Activated CD4-positive, alpha-beta T cell treated with anti-CD3 and anti-CD28 coated beads for 48 hours (primary cell): ENCODE measurements at places on chromosomes 7 and 10.

DNA sequence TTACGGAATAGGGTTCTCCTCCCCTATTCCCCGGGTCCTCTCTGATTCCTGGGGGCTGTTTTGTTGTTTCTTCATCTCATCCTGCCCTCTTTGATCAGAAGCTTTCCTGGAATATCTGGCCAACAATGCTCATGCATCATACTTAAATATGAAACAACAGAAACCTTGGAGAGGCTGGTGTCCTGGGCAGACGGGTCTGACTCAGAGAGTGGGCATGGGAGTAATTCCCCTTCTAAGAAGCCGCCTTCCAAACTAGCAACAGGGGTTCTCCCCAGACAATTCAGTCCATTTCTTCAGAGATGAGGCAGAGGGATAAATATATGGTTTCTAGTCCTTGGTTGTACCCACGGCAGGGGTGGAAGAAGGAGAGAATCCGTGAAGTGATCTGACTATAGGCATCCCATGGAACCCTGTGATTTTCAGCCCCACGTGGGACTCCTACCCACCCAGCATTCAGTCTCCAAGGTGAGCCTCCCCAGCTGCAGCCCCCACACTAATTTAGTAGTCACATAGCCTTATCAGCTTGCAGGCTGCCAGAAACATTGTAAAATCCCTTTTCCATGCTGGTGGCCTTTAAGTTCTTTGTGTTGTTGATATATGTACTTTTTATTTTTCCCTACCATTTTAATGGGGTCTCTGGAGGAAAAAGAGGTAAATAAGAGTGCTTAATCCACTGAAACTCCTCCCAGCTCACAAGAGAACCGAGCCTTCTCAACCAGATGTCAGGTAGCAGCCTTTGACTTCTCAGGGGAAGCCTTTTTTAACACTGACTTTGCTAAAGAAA, 119.2 kb downstream of the SFMBT2 start:
- no peak for DNase-seq

GRCh38 chr10:93235686-93236085, 162.0 kb downstream of the CYP26A1 start:
- no peak for DNase-seq

- no peak for DNase-seq
These were observed 32.6 kb upstream of the NCAPG2 start for GRCh38 chr7:158737064-158737695.

- DNase-seq = no peak
These were observed 89.4 kb downstream of the DGKI start for GRCh38 chr7:137757146-137757925.

DNA sequence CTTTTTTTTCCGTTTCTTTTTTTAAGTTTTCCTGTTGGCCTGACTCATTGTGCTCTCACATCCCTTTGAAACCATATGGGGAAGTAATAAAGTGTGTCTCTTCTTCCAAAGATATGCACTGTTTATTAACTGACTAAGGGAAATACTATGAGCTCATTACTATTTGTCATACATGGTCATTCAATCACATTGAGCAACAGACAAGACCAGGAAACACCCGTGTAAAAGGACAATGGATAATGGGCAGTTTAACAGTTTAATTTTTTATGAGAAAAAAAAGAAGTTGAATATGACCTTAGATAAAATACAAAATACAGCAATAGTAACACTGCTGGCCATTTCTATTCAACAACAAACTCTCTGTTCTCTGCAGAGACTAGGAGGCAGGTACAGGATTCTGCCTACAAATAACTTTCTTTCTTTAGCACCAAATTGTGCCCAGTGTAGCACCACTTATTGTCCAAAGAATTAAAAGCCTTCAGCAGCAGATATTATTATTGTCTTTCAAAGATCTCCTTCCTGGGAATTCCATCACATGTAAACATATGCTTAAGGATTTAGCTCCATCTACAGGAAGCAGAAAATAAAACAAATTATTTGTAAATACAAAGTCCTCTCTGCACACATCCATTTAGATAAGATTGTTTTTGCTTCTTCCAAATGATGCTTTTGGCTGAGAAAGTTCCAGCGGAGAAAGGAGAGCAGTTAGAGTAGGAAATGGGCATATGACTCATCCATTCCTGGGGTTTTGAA, 55.0 kb upstream of the AKR1E2 start:
- no peak for DNase-seq

- DNase-seq = no peak
These were observed 12.9 kb upstream of the KCP start for GRCh38 chr7:128923411-128923800.

GRCh38 chr10:68897336-68897741, 3.8 kb upstream of the DDX50 start:
- peak; percentile 44 for DNase-seq

DNA sequence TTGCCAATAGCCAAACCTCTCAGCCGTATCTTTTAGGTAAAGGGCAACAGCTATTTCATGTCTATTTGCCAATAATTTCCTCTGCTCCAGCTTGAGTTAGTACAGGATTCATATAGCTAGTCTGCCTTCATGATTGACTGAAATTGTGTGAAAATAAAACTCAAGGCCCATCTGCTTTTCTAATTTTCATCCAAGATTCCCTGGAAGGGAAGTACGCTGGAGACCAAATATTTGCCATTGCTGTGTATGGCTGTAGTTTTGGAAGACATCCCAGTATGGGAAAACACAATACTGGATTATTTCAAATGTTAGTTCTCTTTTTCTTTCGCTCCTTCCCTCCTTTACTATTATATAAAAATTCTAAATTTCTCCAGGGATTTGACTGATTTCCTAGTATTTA, 652.4 kb downstream of the CNTNAP2 start:
- DNase-seq = no peak

DNA sequence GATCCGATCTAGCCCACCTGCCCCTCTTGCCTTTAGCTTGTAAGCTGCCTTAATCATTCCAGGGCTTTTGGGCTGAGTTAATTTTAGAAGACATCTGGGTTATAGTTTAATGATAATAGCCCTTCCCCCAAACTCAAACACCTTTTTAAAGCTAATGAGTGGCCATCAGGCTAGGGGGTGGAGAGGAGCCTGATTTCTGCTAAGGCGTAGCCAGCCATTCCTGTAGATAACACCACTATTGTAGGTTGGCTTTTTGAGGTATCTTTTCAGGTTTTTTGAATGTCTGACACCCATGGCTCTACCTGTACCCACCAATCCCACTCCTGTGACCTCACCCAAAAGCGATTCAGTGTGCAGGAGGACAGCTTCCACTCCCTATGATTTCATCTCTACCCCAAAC, 7.6 kb upstream of the SYPL1 start:
- DNase-seq = no peak

- DNase-seq = no peak
These were observed 116.1 kb upstream of the CDCA7L start for GRCh38 chr7:22061775-22062174.

- no peak for DNase-seq
These were observed 662.7 kb upstream of the POT1 start for GRCh38 chr7:125592331-125592730.

GRCh38 chr10:13100349-13101294, 659 bp downstream of the OPTN start:
- DNase-seq = peak; percentile 34

- DNase-seq = no peak
These were observed 268.5 kb downstream of the RPS24 start for GRCh38 chr10:78301891-78302738.

GRCh38 chr10:121199081-121199480, 347.9 kb downstream of the WDR11 start:
- DNase-seq = no peak

GRCh38 chr7:27158436-27159265, 2.2 kb upstream of the HOXA7 start:
- no peak for DNase-seq

- no peak for DNase-seq
These were observed 146.5 kb downstream of the TMEM178B start for GRCh38 chr7:141220263-141220880.

GRCh38 chr7:2523941-2524807, 4.6 kb downstream of the LFNG start:
- DNase-seq = no peak

GRCh38 chr10:69904533-69904932, 102.8 kb downstream of the COL13A1 start:
- DNase-seq = no peak

DNA sequence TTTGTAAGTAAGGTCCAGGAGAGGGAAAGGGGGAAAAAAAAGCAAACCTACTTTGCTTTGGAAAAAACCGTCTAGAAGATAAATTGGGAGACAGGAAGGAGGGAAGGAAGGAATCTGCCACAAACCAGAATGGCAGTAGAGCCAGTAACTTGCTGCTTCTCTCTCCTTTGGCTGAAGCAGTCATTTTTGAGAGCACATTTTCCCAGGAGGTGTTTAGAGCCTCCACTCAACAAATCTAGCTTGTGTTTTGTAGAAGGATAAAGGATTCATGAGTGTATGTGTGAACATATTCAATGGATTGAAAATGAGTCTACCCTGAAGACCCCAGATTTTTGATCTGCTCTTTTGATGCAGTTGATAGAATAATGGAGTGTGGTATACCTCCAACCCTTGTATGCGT, 2.6 kb downstream of the NRG3 start:
- no peak for DNase-seq

DNA sequence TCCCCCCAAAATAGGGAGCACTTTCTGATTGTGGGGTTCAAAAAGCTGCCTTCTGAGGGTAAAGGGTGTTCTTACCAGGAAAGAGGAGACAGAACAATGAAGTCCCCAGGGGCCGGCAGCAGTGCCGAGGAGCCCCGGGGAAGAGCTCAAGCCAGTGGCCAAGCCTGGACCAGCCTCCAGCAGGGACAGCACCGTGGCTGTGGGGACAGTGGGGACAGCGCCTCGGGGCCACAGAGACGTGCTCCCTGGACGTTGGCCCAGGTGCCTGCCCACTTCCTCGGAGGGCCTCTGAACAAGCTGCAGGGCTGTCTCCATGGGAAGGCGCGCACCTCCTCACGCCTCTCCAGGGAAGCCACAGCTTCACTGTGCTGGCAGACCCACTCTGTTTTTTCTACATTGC, 312.6 kb downstream of the PTPRN2 start:
- no peak for DNase-seq

- DNase-seq = no peak
These were observed 51.7 kb upstream of the NEBL start for GRCh38 chr10:20948686-20949327.

- DNase-seq = peak; percentile 9
These were observed 17.0 kb downstream of the PNLIPRP3 start for GRCh38 chr10:116444527-116445142.

GRCh38 chr7:543501-544337, 24.1 kb upstream of the PDGFA start:
- DNase-seq = no peak

DNA sequence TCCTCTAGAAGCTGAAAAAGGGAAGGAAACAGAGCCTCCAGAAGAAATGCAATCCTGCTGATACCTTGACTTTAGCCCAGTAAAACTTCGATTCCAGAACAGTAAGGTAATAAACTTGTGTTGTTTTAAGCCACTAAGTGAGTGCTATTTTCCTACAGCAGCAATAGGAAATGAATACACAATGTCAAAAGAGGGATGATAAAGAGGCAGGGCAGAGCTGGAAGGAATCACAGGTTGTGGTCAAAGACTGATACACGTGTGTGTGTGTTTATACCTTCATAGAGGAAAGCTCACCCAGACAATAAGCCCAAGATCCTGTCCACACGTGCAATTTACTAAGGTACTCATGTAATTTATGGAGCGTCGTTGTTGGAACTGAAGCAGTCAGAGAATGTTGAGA, 9.5 kb downstream of the ABCB1 start:
- no peak for DNase-seq

DNA sequence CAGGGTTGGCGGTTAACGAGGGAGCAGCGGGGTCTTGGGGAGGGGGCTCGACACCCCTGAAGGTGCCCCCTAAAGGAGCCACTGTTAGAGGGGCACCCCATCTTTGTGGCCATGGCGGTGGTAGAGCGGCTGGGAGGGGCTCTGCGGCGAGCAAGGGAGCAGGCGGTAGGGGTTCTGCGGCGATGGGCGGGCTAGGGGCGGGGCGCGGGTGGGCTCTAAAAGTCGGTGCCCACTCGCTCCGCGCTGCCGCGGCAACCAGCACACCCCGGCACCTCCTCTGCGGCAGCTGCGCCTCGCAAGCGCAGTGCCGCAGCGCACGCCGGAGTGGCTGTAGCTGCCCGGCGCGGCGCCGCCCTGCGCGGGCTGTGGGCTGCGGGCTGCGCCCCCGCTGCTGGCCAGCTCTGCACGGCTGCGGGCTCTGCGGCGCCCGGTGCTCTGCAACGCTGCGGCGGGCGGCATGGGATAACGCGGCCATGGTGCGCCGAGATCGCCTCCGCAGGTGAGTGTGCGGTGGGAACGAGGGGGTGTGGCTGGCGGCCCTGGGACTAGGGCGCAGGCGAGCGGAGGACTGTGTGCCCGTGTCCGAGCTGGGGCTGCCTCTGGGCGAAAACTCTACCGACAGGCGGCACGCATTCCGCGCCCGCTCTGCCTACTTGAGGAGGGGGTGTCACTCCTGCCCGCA, at the start of gene MEST:
MEST (plus strand) TSS at position 245 of the 682 bp plus-strand sequence; CDS start at position 474, 229 bp downstream.
- DNase-seq = no peak

- DNase-seq = no peak
These were observed 268.0 kb downstream of the ANKRD7 start for GRCh38 chr7:118492466-118492865.

- no peak for DNase-seq
These were observed 4.9 kb upstream of the GRID2IP start for GRCh38 chr7:6556196-6556595.

DNA sequence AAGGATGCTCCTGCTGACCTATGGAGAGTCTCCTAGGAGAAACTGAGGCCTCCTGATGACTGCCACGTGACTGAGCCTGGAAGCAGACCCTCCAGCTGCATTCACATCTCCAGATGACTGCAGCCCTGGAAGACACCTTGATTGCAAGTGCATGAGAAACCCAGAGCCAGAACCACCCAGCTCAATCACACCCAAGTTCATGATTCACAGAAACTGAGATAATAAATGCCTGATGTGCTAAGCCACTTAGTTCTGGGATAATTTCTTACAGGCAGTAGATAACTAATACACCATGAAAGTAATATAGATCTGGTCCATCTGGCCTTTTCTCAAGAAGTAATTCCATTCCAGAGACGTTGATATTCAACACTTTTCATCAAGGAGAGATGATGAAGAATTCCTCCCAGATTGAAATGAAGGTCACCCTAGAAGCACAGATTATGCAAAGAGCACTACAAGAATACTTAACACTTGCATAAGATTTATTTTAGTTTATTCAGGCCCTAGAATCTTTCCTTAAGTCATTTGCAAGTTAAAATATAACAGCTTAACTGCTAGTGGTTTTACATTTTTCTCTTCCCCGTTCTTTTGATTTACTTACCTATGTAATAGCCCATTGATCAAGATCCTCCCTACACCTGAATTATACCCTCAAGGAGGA, 208.2 kb upstream of the INHBA start:
- no peak for DNase-seq

- peak; percentile 76 for DNase-seq
These were observed 68.0 kb upstream of the ZNF438 start for GRCh38 chr10:31099664-31100063.

- DNase-seq = peak; percentile 38
These were observed 25.9 kb downstream of the GRK5 start for GRCh38 chr10:119233123-119233820.

- DNase-seq = no peak
These were observed 15.2 kb upstream of the TPST1 start for GRCh38 chr7:66189695-66190503.

GRCh38 chr7:2487586-2488271, 11.5 kb upstream of the GRIFIN start:
- DNase-seq = no peak
